ENCODE measurements at places on chromosomes 7 and 10. TPM values are rescaled to one million over a fixed set of nuclear protein-coding genes. Genes with fewer than 3 reads are reported as not detected.
A peak's percentile ranks its signal among the peaks of the same experiment; 100 is the strongest.

MYH16 gene
- not detected for total RNA-seq

RBM20 gene
- total RNA-seq = not detected

DNA sequence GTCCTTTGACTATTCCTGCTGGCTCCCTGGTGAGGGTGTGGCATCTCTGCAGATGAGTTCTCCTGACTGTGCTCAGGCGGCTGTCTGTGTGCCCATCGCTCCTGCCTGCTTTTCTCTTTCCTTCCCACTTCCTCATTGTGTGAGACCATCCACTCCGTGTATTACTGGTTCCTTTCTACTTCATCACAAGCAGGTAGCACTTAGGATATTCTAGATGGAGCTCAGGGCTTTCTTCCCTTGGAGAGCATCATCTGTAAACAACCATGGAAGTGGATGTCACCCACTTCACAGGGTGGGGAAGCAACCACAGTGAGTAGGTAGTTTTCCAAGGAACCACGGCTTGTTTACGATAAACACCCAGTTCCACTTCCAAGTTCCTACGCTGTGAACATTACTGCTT lies 15.7 kb downstream of the DNAJB6 start:
- H3K4me3 ChIP-seq = peak overlapping the region; percentile 75
- H3K27ac ChIP-seq = no peak overlapping the region
- H3K27me3 ChIP-seq = no peaks in the 10 kb centered on the region
- H3K36me3 ChIP-seq = no peaks in the 10 kb centered on the region
- H3K4me1 ChIP-seq = peaks cover 64% of the 10 kb centered on the region

GRCh38 chr10:20933705-20934104 lies 36.6 kb upstream of the NEBL start:
- H3K27ac ChIP-seq = no peak overlapping the region
- no peaks in the 10 kb centered on the region for H3K36me3 ChIP-seq
- no peaks in the 10 kb centered on the region for H3K4me1 ChIP-seq
- H3K27me3 ChIP-seq = no peaks in the 10 kb centered on the region

DNA sequence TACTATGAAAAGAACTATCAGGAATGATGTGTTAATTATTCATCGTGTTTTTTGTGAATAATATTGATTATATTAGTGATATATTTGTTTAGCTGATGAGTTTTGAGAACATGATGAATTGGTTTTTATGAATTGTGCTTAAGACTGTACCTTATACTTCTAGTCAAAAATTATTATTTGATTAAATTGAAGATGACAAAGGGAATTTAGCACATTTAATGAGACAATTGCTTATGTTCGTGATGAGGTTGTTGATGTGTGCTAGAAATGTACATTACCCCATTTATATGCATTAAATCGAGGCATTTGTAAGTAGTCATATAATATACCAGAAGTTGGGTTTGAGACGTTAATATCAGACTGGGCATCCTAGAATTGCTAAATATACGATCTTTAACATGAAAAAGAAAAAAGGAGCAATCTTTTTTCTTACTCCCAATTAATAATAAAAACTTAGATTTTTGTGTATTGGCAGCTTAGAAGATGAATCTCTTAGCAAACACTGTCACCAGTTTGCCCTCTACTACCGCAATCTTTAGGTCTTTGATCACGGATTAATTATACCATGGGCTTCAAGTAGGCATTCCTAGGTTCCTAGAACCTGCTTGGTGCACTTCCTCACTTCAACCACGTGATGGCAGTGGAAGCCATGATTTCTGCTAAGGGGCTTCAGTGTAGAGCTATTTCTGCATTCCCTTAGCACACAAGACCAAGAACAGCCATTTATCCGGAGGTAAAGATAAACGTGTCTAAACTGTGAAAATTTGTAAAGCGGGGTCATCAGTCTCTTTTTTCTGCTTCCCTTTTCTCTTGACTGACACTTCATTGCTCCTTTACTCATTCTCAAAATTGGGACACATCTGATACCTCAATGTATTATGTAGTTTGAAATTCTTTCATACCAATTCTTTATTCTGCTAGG lies 1.6 kb downstream of the KLHDC10 start:
- peak; percentile 38 for DNase-seq
- peak overlapping the region; percentile 92 for H3K27ac ChIP-seq
- peak overlapping the region; percentile 96 for H3K4me3 ChIP-seq
- peaks cover 36% of the 10 kb centered on the region for H3K4me1 ChIP-seq

DNA sequence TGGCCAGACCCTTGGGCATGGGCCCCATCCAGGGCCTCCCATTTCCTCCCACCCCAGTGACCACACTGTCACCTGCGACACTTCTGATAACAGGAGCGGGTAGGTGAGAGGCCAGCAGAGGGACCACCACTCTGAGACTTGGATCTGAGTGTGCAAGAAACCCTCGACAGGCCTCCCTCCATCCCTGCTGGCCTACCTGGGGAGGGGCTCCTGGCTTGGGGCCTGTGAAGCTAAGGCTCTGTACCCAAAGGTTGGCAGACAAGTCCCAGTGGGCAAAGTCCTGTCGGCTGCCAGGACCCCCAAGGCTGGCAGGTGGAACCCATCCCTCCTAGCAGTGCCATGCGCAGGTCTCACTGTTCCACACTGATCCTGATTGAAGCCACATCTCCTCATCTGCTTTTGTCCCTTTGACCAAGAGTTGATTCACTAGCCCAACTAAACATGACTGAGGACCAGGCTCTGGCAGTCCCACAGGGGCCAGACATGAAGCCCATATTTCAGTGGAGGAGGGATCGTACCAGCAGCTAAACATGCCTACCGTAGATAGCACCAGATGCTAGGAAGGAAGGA lies 1.2 kb upstream of the PGAM2 start:
- H3K36me3 ChIP-seq = peaks cover 2% of the 10 kb centered on the region
- peak overlapping the region; percentile 62 for H3K27ac ChIP-seq
- H3K4me1 ChIP-seq = peaks cover 12% of the 10 kb centered on the region
- H3K4me3 ChIP-seq = no peak overlapping the region
- DNase-seq = no peak
- H3K27me3 ChIP-seq = no peaks in the 10 kb centered on the region

GRCh38 chr10:95133997-95134396 lies 60.0 kb upstream of the ACSM6 start:
- no peak for DNase-seq
- H3K27ac ChIP-seq = no peak overlapping the region
- no peaks in the 10 kb centered on the region for H3K27me3 ChIP-seq
- H3K36me3 ChIP-seq = no peaks in the 10 kb centered on the region
- H3K4me3 ChIP-seq = no peak overlapping the region

GRCh38 chr10:94680544-94680943 lies 3.0 kb upstream of the CYP2C18 start:
- H3K27me3 ChIP-seq = no peaks in the 10 kb centered on the region
- DNase-seq = no peak
- no peak overlapping the region for H3K4me3 ChIP-seq
- H3K36me3 ChIP-seq = no peaks in the 10 kb centered on the region

- peaks cover 5% of the 10 kb centered on the region for H3K36me3 ChIP-seq
- H3K27me3 ChIP-seq = no peaks in the 10 kb centered on the region
- no peak overlapping the region for H3K27ac ChIP-seq
- peaks cover 37% of the 10 kb centered on the region for H3K4me1 ChIP-seq
Observed at GRCh38 chr10:50400694-50401093, 149.4 kb upstream of the ASAH2 start.

DNA sequence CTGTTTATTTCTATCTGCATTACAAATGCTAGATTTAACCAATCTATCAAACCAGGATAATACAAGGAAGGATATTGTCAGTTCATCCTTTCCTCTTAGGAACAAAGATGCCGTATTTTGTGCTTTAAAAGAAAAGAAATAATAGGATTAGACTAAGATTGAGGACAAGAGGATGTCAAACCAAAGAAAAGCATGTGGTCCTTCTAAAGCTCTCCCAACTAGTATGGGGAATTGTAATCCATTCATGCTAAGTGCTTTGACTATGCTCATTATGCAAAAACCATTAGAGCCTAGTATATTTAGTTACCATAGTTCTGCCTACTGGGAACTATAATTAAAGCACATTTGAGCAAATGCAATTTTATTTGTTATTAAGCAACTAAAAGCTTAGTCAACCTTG lies 280.2 kb downstream of the GRM8 start:
- H3K27ac ChIP-seq = no peak overlapping the region
- H3K4me1 ChIP-seq = no peaks in the 10 kb centered on the region
- H3K27me3 ChIP-seq = peaks cover 11% of the 10 kb centered on the region
- H3K36me3 ChIP-seq = no peaks in the 10 kb centered on the region
- no peak for DNase-seq

- no peak overlapping the region for H3K27ac ChIP-seq
- no peaks in the 10 kb centered on the region for H3K4me1 ChIP-seq
- no peak overlapping the region for H3K4me3 ChIP-seq
- H3K27me3 ChIP-seq = peaks cover 4% of the 10 kb centered on the region
Observed at GRCh38 chr7:10723832-10724231, 249.8 kb upstream of the PHF14 start.

DNA sequence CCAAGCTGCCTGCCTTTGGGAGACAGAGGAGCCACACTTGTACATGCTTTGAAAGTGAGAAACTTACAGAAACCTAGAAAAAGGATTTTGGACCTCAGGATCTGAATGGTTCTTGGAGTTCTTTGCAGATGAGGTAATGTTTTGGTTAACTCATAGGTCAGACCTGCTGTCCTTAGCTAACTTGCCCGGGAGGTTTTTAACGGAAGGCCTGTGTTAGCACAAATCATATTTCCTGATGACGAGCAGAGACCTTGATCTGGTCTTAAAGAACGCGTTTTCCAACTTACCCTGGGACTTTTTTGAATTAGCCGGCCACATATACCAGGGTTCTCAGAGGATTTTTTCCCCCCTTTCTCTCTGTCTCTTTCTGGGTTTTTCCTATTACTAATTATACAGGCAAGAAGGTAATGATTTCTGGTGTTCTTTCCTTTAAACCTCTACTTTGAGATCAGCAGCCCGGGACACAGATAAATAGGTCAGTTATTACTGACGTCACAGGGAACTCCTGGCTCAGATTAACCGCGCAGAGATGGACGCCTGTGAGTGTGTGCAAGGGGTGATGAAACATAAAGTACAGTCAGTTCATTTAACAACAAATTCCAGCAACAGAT lies 101.7 kb upstream of the KLF6 start:
- H3K36me3 ChIP-seq = no peaks in the 10 kb centered on the region
- H3K27me3 ChIP-seq = no peaks in the 10 kb centered on the region
- H3K4me1 ChIP-seq = peaks cover 24% of the 10 kb centered on the region
- H3K4me3 ChIP-seq = peak overlapping the region; percentile 77

DNA sequence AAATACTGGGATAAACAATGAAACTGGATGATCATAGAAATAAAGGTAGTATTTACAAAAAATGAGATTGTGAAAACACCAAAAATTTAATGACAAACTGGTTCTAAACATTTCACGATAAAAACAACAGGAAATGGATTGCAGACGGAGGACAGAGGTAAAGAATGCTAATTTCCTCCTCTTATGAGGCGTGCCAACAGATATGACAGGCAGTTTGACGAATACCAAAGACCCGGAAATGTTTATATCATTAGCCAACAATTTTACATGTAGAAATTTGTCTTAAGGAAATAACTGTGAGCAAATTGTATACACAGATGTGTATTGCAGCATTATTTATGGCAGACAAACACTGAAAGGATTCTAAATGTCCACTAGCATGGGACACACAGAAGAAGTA lies 162.0 kb upstream of the MGMT start:
- H3K27me3 ChIP-seq = peaks cover 19% of the 10 kb centered on the region
- DNase-seq = no peak
- H3K4me1 ChIP-seq = no peaks in the 10 kb centered on the region
- no peak overlapping the region for H3K4me3 ChIP-seq
- H3K27ac ChIP-seq = no peak overlapping the region
- no peaks in the 10 kb centered on the region for H3K36me3 ChIP-seq

DNA sequence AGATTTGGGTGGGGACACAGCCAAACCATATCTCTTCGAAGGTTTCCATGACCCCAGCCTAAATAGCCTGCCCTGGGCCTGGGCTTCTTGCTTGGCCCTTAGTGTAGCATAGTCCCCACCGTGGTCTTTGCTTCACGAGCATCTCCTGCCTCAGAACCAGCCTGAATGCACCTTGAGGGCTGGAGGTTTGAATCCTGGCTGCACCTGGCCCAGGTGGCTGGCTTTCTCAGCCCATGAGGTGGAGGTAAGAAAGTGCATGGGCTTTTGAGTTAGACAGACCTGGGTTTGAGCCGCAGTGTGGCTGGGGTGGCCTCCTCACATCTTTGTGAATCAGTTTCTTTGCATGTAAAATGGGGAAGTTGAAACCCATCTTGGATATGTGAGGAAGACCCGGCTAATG lies 24.2 kb upstream of the PCBD1 start:
- H3K4me1 ChIP-seq = no peaks in the 10 kb centered on the region
- H3K27ac ChIP-seq = no peak overlapping the region
- peaks cover 42% of the 10 kb centered on the region for H3K27me3 ChIP-seq

Data from T-helper 17 cell (primary cell).